ENCODE measurements at places on chromosomes 5 and 9. TPM values are rescaled to one million over a fixed set of nuclear protein-coding genes. Genes with fewer than 3 reads are reported as not detected.

DNA sequence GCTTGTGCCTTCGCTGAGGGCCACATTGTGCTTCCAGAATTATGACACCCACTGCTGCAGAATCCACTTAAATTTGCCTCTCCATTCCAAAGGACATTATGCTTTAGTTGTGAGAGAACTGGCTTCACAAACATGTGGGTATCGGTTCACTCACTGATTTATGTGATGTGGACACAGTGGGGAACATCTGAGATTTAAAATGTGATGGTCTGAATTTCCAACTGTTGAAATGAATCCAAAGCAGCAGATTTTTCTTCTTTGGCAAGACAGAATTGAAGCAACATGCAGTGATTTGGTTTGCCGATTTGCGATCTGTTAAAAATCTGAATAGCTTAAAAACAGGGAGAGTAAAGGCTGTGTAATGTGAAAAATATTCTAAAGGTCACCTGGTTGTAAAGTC lies 20.3 kb downstream of the PCSK5 start:
- DNase-seq, result no peak

GRCh38 chr5:169065400-169065799 lies 235.5 kb downstream of the SLIT3 start:
- DNase-seq, result no peak

DNA sequence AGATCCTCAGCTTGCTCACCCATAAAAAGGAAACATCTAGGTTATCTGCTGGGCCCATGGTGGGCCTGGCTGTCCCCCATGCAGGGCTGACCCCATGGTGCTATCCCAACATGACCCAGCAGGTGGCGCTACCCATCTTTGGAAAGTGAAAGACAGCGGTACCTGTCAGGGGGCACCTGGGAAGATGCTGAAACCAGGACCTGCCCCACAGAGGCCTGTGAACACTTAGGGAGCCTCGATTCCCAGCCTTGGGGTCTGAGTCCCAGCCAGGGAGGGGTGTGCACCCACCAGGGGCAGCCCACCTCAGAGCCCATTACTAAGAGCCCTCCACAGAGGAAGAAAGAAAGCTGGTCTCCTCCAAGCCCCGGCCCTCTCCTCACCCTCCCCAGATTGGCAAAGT lies 46.6 kb upstream of the IPPK start:
- DNase-seq, result peak; percentile 50

DNA sequence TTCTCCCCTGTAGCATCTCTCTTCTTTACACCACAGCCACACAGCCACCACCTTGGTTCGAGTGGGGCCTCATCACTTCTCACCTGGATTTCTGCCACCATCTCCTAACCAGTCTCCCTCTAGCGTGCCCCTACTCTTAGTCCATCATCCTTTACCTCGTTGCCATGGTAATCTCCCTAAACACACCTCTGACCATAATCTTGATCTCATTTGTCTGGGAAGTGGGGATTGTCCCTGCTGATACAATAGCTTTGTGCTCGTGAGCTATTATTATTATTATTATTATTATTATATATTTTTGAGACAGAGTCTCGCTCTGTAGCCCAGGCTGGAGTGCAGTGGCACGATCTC lies 76.5 kb upstream of the HSPA9 start:
- no peak for DNase-seq

DNA sequence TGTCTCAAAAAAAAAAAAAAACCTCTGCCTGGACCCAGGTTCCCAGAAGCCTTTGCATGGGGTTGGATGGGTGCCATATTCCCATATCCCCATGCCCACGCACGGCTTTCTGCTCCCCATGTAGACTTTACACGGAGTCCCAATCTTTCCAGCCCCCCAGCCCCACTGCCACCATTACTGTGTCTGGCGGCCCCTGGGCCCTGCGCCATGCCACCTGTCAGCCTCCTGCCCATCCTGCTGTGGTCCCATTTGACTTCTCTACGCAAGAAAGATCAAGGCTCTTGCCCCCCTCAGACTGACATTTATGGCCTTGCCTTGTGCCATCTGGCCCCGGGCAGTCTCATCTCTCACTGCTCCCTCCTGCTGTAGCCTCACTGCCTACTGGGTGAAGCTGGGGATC lies 6.5 kb upstream of the AK1 start:
- DNase-seq, result no peak

STPG3 gene
- total RNA-seq, result not detected

ORM2 gene
- total RNA-seq, result 0.77 TPM

XRCC4 gene
- total RNA-seq, result 9.9 TPM

HMGCS1 gene
- 360 TPM for total RNA-seq

ACOT12 gene
- not detected for total RNA-seq
